ENCODE measurements at places on chromosomes 3 and 15.

- peak; percentile 85 for DNase-seq
Measured at GRCh38 chr3:156787926-156788663, 38.1 kb upstream of the LEKR1 start.

DNA sequence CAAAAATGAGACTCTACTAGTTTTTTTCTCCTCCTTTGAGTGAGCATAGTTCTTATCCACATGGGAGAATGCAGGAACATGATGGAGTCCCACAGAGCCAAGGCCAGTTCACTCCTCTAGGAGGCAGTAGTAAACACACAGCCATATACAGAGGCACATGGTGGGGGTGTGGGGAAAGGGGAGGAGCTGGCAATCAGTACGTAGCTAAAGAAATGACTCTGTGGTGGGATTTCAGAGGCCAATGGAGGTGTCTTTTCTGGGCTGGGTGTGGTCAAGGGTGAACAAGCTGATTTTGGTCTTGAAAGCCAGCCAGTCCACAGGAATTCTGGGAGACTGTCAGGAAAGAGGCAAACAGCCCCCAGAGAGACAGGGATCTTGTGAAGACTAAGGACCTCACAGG, 6.6 kb upstream of the RAB11A start:
- DNase-seq, result no peak

DNA sequence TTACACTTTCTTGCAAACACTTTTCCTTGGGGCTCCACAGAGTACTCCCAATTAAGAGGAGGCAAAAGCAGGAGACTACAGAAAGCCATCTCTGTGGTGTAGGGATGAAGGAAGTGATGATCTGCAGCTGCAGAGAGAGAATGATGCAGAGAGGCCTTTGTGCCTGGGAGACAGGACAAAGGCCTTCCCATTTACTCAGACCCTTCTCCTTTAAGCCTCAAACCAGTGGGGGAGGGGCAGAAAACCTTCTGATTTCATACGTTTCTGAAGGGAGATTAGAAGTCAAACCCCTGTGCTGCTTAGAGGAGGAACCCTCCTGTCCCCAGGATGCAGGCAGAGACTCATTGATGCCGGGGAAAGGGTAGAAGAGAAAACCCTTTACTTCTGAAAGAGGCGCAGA, 130.8 kb downstream of the NEO1 start:
- no peak for DNase-seq

DNA sequence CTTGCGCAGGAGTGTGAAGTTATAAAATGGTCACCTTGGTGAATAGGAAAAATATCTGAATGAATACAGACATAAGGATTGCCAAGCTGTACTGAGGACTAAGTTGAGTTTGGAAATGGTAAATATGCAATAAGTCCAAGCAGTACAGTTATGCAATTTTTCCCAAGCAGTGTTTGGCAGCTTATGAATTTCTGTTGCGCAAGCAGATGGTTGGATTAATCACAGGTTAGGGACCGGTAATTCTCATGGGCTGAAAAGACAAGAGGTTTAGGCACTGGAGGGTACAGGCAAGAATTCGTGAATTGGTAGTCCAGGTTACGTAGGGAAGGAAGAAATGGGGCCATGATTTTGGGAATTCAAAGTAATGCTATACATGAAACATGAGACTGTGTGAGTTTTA, 210.3 kb downstream of the RAP2B start:
- DNase-seq, result no peak

- no peak for DNase-seq
Measured at GRCh38 chr15:67823314-67824196, 1.8 kb upstream of the SKOR1 start.

GRCh38 chr3:86168512-86168911, 822.4 kb downstream of the VGLL3 start:
- no peak for DNase-seq

- no peak for DNase-seq
Measured at GRCh38 chr15:38325648-38325990, 73.0 kb downstream of the SPRED1 start.

GRCh38 chr3:85670634-85671205, 711.9 kb downstream of the CADM2 start:
- no peak for DNase-seq

GRCh38 chr3:16315623-16316022, 50.6 kb downstream of the OXNAD1 start:
- DNase-seq, result no peak

DNA sequence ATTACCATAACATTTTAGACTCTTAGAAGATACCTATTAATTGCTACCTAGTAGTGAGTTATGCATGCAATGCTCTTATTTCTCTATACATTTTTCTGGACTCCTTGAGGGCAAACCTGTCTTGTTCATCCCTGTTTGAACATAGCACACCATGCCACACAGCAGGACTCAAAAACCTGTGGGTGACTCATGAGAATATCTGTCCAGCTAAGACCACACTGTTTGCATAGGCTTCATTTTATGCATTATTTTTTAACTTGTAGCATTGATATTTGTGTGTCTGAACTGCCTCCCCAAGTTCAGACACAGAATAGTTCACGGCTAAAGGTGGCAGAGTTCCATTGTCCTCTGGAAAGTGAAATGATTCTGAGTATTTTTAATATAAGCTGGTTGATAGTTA, 1.8 kb downstream of the LMCD1 start:
- no peak for DNase-seq

Measured in kidney epithelial cell (primary cell).